Effector memory CD8-positive, alpha-beta T cell (primary cell): ENCODE measurements at places on chromosomes 2 and 18.

DNA sequence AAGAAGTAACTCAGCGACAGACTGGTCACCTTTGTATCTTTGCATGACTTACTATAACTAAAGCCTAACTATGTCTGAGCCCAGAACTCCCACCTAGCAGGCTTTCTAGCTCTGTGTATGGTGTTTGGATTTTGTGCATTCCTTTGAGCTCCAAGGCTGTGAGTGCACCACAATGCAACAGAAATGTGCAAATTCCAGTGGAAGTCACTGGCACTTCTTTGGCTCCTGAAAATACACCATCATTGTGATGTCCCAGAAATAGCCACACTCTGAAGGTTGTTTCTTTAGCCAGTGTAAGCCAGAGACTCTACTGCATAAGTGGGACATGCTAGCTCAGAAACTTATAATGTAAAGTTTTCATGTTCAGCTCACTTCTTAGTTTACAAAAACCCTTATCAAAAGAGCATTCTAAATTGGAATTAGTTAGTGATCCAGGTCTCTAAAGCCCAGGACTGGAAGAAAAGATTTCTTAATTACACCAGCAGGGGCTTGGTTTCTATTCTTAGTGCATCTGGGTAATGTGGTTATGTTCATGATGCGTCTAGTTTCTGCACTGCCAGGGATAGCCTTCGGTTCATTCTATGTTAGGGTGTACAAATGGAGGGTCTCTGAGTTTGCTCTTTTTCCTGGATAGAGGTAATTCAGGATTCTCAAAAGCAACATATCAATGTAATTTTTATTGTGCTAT is 1239.5 kb upstream of the ZEB2 start:
- no peak for DNase-seq

GRCh38 chr18:7856733-7857132 is 289.6 kb downstream of the PTPRM start:
- DNase-seq: no peak

DNA sequence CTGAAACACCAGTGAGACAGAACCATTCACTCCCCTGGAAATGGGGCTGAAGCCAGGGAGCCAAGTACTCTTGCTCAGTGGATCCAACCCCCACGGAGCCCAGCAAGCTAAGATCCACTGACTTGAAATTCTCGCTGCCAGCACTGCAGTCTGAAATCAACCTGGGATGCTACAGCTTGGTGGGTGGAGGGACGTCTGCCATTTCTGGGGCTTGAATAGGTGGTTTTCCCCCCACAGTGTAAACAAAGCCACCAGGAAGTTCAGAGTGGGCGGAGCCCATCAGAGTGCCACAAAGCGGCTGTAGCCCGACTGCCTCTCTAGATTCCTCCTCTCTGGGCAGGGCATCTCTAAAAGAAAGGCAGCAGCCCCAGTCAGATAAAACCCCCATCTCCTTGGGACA is 292.8 kb downstream of the LNPK start:
- no peak for DNase-seq

- no peak for DNase-seq
Measured at GRCh38 chr18:43277164-43277600, at the start of gene SYT4. Gene SYT4 (minus strand): TSS chr18:43277490. CDS start chr18:43277281, 209 bp downstream.

GRCh38 chr2:222180619-222181018 is 118.2 kb downstream of the PAX3 start:
- DNase-seq: no peak
